ENCODE measurements at places on chromosomes 3 and 15.

GRCh38 chr3:71780430-71780829 lies 4.5 kb downstream of the PROK2 start:
- no peak for DNase-seq

DNA sequence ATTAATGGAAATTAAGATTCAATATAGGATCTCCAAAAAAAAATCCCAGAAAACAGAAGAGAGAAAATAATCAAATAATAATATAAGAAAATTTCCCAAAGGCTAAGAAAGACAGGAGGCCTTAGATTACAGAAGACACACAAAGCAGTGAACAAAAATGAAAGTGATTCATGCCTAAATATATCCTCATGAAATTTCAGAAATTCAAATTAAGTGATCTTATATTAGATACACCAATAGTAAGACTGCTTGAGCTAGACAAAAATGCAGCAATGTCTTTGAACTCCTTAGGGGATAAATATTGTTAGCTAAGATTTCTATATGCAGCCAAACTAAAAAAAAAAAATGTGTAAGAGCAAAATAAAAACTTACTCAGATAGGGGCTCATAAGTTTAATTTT lies 44.6 kb upstream of the ARPP21 start:
- DNase-seq, result no peak

- DNase-seq, result no peak
Observed at GRCh38 chr15:69668963-69669362, 216.3 kb downstream of the RPLP1 start.

GRCh38 chr15:74635228-74635627 lies 19.6 kb downstream of the CLK3 start:
- DNase-seq, result no peak

DNA sequence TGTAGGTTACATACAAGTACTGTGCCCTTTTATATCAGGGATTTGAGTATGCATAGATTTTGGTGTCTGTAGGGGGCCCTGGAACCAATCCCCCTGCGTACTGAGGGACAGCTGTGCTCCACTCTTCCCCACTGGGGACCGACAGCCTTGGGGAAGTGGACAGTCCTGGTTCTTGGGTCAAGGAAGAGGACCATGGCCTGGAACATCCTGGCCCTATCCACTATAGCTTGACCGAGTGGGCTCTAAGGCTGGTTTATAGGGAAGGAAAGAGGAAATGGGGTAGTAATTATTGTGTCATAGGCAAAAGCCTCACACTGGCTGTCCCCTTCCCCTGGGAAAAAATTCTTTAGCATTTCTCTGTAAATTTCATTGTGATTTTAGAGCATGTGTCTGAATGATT lies 49.5 kb downstream of the CRTC3 start:
- DNase-seq, result no peak
